Cerebellar cortex (tissue), 1 donor: ENCODE measurements at places on chromosomes 2 and 18.

- DNase-seq: no peak
Measured at GRCh38 chr2:102042196-102043081, 50.7 kb downstream of the IL1R2 start.

DNA sequence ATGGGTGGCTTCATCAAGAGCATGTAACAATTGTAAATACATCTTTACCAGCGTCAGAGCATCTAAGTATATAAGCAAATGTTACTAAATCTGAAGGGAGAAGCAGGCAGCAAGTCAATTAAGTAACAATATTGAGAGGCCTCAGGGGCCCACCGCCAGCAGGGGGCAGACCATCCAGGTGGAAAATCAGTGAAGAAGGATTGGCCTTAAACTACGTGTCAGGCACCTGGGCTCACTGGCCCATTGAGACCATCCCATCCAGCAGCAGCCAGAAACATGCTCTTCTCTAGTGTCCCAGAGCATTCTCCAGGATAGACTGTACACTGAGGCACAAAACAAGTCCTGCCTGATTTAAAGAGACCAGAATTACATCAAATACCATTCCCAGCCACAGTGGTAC, 96.2 kb upstream of the SNTG2 start:
- peak; percentile 6 for DNase-seq

DNA sequence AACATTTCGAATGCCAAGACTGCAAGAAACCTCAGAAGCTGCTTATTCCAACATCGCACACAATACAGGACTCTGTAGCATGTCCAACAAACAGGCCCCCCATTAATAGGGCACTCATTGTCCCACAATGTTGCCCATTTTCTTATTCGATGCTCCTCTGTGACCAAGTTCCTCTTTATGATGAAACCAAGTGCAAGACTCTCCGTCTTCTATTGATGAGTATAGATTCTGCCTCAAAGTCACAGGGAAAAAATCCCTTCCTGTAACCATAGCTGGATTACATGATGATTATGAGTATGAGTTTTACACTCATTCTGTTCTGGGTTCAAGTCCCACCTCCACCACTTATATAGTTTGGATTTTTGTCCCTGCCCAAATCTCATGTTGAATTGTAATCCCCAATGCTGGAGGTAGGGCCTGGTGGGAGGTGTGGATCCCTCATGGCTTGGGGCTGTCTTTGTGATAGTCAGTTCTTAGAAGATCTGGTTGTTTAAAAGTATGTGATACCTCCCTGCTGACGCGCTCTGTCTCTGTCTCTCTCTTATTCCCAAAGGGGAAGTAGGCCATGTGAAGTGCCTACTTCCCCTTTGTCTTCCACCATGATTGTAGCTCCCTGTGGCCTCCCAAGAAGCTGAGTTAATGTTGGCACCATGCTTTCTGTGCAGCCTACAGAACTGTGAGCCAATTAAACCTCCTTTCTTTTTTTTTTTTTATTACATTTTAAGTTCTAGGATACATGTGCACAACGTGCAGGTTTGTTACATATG, 148.7 kb downstream of the OSR1 start:
- no peak for DNase-seq

- peak; percentile 45 for DNase-seq
Measured at GRCh38 chr18:50559752-50560680, at the start of gene MAPK4. MAPK4 (plus strand) TSS chr18:50560087; CDS start chr18:50663959, 103,872 bp downstream.

- DNase-seq: no peak
Measured at GRCh38 chr2:3636586-3637310, 21.3 kb upstream of the ALLC start.

DNA sequence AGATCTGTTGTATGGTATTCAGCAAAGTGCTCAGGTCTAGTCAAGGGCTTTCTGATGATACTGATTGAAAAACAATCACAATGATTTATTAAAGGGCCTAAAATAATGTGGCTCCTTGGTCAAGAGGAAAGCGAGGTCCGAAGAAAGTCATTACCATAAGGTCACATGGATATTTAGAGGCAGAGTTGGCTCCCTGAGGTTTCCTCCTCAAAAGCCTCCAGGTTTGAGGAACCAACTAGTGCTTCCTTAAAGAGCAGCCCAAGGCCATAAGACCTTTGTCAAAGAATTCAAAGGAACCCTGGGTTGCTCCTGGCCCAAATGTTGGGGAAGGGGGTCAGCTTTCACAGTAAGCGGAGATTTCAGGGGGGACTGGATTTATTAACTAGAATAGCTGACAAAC, 280.7 kb upstream of the ATP5MC3 start:
- DNase-seq: no peak

GRCh38 chr2:152395103-152395502, 60.1 kb downstream of the FMNL2 start:
- DNase-seq: no peak
